Airway epithelial cell (primary cell): ENCODE measurements at places on chromosomes 7 and 10. TPM values are rescaled to one million over a fixed set of nuclear protein-coding genes. Genes with fewer than 3 reads are reported as not detected.

Gene EFCAB10
- 0.35 TPM in 1 of 2 replicates, not detected in the other for total RNA-seq

Gene DNAH11
- 0.23 and 1.3 TPM in 2 replicates for total RNA-seq

Gene SLC39A12
- not detected in 2 replicates for total RNA-seq

Gene TSPAN13
- 33.9 and 35.8 TPM in 2 replicates for total RNA-seq

Gene SFRP5
- total RNA-seq: not detected in 2 replicates

Gene SHTN1
- 8.5 and 9.0 TPM in 2 replicates for total RNA-seq

Gene FKBP6
- not detected in 2 replicates for total RNA-seq

Gene GRM8
- total RNA-seq: under 0.01 TPM in 1 of 2 replicates, not detected in the other

Gene TRIM73
- total RNA-seq: not detected in 2 replicates

Gene ING3
- 3.3 and 6.3 TPM in 2 replicates for total RNA-seq

Gene GNG11
- total RNA-seq: 1.1 and 1.5 TPM in 2 replicates

Gene ACBD7
- 0.28 and 0.74 TPM in 2 replicates for total RNA-seq

Gene CALHM1
- not detected in 2 replicates for total RNA-seq

Gene C10orf143
- total RNA-seq: 0.60 and 0.71 TPM in 2 replicates

Gene RELN
- total RNA-seq: not detected in 2 replicates

Gene OR2A5
- total RNA-seq: not detected in 2 replicates

Gene CAV2
- total RNA-seq: 197 and 208 TPM in 2 replicates

Gene MAP3K8
- 2.7 and 5.2 TPM in 2 replicates for total RNA-seq

Gene SPDYE11
- total RNA-seq: not detected in 2 replicates

Gene ACHE
- total RNA-seq: not detected in 2 replicates

Gene TAS2R3
- 0.35 and 0.70 TPM in 2 replicates for total RNA-seq

Gene C1QL3
- total RNA-seq: not detected in 2 replicates

Gene PTF1A
- total RNA-seq: not detected in 2 replicates

Gene EVX1
- not detected in 2 replicates for total RNA-seq

Gene SAP25
- total RNA-seq: 0.35 TPM in 1 of 2 replicates, not detected in the other

Gene PRKRIP1
- total RNA-seq: 13.3 and 15.0 TPM in 2 replicates

Gene LIPM
- 0.14 TPM in 1 of 2 replicates, not detected in the other for total RNA-seq

Gene BZW2
- 132 and 142 TPM in 2 replicates for total RNA-seq

Gene ATOH7
- total RNA-seq: not detected in 2 replicates

Gene RASA4
- total RNA-seq: 5.6 and 11.8 TPM in 2 replicates

Gene BMI1
- 17.9 and 20.1 TPM in 2 replicates for total RNA-seq

Gene GPR15LG
- 44.5 and 87.7 TPM in 2 replicates for total RNA-seq

Gene SLC37A3
- 23.6 and 25.0 TPM in 2 replicates for total RNA-seq

Gene RUFY2
- total RNA-seq: 5.6 and 9.0 TPM in 2 replicates

Gene TEX36
- total RNA-seq: not detected in 2 replicates

Gene NFE2L3
- 11.4 and 12.5 TPM in 2 replicates for total RNA-seq

Gene WIPF3
- total RNA-seq: 0.14 and 0.79 TPM in 2 replicates

Gene XRCC2
- 4.3 and 6.1 TPM in 2 replicates for total RNA-seq
